Bone marrow (tissue), 2 donors: ENCODE measurements at places on chromosomes 2 and 18.

DNA sequence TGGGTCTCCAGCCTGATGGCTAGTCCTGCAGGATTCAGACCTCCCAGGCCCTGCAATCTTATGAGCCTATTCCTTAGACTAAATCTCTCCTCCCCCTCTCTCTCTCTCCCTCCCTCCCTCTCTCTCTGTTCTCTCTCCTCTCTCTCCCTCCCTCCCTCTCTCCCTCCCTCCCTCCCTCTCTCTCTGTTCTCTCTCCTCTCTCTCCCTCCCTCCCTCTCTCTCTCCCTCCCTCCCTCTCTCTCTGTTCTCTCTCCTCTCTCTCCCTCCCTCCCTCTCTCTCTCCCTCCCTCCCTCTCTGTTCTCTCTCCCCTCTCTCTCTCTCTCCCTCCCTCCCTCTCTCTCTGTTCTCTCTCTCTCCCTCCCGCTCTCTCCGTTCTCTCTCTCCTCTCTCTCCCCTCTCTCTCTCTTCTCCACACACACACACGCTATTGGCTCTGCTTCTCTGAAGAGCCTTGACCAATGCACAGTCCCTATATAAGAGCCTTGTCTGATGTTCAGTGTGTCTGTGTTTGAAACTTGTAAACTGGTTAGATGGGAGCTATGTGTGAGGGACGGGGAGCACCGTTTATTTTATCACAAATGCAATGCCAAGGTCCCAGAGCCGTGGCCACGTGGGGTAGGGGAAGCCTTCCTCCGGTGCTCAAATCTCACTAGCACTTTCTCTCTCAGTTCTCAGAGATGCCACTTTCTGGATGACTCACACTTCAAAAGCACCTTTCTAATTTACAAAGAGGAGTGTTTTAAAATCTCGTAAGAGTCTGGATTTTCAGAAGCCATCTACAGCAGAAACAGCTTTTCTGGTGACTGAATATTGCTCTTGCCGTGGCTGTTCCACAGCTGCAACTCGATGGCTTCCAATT lies 9.4 kb upstream of the PRLH start:
- no peak for DNase-seq

- no peak for DNase-seq
Observed at GRCh38 chr2:71064754-71065621, 3.5 kb upstream of the NAGK start.

DNA sequence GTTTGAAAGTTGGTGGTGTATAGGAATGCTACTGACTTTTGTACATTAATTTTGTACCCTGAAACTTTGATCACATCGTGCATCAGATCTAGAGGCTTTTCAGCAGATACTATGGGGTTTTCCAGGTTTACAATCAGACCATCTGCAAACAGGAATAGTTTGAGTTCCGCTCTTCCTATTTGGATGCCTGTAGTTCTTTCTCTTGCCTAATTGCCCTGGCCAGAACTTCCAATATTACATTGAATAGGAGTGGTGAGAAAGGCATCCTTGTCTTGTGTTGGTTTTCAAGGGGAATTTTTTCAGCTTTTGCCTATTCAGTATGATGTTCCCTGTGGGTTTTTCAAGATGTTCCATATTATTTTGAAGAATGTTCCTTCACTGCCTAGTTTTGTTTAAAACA lies 633.5 kb downstream of the KCNJ3 start:
- no peak for DNase-seq

- no peak for DNase-seq
Observed at GRCh38 chr18:7172611-7173010, 55.0 kb upstream of the LAMA1 start.

- no peak for DNase-seq
Observed at GRCh38 chr2:6627316-6627715, 238.4 kb downstream of the CMPK2 start.

- DNase-seq: no peak
Observed at GRCh38 chr2:229387866-229388265, 116.8 kb upstream of the PID1 start.
